DND-41 (cell line): ENCODE measurements at places on chromosomes 4 and X.

- no peak for DNase-seq
Observed at GRCh38 chrX:118988911-118989310, 14.5 kb downstream of the LONRF3 start.

DNA sequence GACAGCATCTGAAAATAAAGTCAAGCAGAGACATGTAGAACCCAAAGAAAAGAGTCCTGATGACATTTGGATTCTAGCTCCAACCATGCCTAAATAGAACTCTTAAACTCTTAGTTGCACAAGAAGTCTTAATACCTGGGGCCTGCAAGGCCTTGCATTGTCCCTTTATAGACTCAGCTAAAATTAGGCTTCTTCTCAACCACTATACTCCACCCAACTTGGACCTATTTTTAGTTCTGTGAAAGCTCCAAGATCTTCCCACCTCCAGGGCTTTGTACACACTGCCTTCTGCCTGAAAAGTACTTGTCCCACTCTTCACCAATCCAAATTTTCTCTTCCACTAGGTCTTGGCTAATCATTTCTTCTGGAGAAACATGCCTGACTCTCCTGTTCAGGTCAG is 36.5 kb downstream of the PLK4 start:
- no peak for DNase-seq

GRCh38 chr4:95505151-95505550 is 43.6 kb downstream of the UNC5C start:
- no peak for DNase-seq

- no peak for DNase-seq
Observed at GRCh38 chrX:12421918-12422317, 283.6 kb downstream of the FRMPD4 start.

GRCh38 chr4:164193676-164194075 is 560.3 kb upstream of the SMIM31 start:
- DNase-seq: no peak

DNA sequence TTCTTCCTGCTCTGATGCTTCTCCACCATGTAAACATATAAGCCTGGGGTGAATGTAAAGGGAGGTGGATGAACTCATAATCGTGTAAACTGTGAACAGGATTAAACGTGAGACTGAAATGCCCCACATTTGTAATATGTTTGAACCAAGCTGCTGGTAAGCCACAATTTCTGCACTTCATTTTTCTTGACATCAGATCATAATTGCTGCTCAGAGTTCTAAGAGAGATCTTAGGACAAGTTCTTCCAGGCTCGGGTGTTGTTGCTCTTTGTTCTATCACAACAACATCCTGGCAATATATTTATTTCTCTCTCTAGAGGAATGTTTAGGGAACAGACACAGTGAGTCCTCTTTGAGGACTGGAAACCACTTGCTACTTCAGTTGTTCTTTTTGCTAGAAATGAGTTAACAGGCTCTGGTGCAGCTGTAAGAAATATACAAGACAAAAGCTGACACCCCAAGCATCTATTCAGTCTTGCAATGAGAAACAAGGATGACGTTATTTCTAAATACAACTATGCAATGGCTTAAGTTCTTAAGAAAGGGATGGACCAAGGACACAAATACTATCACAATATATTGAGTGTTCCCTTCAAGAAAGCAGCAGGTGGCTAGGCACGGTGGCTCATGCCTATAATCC is 59.6 kb downstream of the LNX1 start:
- no peak for DNase-seq

DNA sequence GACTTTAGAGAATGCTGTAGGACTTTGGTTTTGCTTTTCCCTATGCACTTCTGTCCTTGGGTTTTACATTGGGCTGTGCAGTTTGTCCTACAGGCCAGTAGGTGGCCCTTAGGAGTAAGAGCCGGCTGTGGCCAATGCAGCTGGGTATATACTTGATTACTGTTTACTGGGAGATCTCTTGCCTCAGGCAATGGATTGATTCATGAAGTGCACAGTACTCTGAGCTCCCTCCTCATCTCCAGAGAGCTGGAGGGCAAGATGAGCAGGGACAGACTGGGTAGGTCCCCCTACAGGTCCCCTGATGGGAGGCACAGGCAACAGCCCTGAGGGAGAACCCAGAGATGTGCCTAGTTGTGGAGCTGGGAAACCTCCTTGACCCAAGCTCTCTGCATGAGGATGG is 103.8 kb upstream of the QRFPR start:
- DNase-seq: peak; percentile 10

GRCh38 chrX:130108647-130109428 is 1.5 kb downstream of the ELF4 start:
- DNase-seq: no peak

GRCh38 chr4:73865431-73866096 is 3.6 kb upstream of the CXCL1 start:
- DNase-seq: no peak

DNA sequence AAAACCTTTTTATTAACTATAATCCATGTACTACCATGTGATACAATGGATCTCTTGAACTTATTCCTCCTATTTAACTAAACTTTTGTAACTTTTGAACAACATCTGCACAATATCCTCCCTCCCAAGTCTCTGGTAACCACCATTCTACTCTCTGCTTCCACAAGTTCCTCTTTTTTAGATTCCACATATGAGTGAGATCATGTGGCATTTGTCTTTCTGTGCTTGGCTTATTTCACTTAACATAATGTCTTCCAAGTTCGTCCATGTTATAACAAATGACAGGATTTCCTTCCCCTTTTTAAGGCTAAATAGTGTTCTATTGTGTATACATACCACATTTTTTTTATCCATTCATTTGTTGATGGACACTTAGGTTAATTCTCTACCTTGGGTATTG is 28.1 kb downstream of the DCAF8L1 start:
- no peak for DNase-seq

DNA sequence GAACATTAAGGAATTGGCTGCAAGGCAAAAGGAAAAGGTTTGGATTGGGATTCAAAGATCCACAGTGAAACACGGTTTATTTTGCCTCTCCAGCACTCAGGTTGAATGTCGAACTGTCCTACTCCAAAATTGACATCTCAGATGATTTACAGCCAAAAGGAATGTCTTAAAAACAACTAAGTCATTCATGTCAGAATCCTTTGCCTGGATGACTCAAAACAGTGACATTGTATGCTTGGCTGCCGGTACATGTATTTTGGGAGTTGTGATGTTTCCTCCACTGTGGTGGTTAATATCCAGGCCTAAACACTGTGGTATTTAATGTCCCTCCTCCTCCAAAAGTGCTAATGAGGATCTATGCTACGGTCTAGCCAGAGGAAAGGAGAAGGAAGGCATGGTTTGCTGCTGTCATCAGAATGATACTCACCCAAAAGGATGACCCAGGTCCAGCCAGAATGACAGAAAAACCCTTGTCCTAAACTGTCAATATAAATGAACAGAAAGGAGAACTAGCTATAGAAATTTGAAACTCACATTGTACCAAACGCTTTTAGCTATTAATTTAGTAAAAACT is 20.9 kb downstream of the PGM2 start:
- no peak for DNase-seq

DNA sequence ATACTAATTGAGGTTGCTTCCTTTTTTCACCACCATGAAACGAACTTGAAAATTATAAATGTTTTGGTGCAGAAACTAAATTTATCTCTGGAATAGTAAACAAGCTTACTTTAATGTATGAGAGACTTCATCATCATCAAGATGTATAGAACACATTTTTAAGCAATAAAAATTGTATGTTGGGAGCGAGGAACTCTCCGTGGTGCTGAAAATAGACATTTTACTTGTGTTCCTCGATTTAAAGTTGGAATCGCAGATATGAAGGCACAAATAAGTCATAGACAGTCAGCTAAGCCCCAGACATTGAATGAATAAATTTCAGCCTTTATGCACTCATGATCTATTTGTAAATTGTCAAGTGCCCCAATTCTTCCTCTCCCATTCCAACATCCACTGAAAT is 310.7 kb downstream of the STK32B start:
- DNase-seq: peak; percentile 26

GRCh38 chr4:139900964-139901376 is 235.4 kb downstream of the MGST2 start:
- no peak for DNase-seq

GRCh38 chr4:136156947-136157346 is 1375.3 kb downstream of the PCDH18 start:
- DNase-seq: no peak

DNA sequence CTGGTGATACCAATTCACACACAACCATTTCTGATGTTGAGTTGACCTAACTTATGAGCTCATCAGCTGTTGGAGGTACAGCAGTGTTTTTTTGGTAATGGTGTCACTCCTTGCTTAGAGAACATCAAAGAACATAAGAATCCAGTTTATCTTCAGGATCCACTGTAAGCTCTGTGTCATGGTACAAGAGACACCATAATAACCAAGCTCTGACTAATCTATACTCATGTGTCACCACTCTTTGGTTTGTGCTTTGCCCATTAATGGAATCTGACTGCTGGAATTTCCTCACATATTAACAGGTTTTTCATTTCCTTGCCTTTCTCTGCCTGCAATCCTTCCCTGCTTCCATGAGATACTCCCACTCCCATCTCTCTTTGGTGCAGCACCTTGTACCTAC is 735.1 kb upstream of the LCORL start:
- DNase-seq: no peak

DNA sequence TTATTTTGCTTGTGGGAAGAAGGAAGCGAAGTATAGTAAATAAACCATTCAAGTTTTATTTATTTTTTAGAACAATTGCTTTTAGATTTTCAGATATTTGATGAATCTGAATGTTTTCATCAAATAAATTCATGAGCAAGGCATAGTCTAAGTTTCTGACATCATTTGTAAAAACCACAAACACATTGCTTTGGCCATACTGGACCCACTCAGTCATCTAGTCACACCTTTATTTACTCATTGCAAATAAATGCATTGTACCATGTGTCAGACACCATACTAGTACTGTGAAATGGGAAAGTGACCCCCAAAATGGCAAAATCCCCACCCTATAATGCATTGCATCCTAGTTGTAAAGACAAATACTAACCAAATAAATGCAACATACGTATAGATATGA is 449.1 kb upstream of the SMIM31 start:
- DNase-seq: no peak

- DNase-seq: peak; percentile 88
Observed at GRCh38 chr4:152063621-152064240, 302.9 kb upstream of the GATB start.

DNA sequence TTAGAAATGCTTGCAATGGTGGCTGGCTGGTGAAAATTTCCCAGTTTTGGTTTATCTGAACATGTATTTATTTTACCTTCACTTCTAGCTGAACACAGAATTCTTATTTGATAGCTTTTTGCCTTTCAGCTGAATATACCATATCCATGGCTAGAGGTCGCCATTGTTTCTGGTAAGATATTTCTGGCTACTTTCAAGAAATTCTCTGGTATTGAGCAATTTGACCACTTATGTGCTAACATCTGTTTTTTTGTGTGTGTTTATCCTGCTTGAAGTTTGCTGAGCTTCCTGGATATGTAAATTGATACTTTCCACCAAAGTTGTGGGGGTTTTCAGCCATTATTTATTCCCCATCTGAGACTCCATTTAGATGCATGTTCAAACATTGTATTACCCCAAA is 75.4 kb downstream of the FBXW7 start:
- no peak for DNase-seq

DNA sequence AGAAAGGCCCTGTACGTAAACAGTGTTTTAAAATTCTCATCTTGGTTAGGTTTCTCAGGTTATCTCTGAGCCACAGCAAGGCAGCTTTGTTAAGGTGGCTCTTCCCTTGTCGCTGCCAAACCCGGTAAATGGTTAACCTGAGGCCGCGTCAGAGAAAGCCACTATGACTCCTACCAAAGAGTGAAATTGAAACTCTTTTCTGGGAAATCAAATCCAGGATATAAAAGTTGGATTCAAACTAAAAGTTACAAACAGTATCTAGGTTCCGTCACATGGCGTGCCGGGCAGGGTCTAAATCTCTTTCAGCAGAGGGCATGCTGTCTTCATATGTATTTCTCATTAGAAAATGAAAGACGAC is 433 bp downstream of the MMAA start:
- DNase-seq: no peak
